ENCODE measurements at places on chromosomes 16 and 17.

GRCh38 chr17:62676952-62677596, 49.6 kb downstream of the MRC2 start:
- no peak for DNase-seq

DNA sequence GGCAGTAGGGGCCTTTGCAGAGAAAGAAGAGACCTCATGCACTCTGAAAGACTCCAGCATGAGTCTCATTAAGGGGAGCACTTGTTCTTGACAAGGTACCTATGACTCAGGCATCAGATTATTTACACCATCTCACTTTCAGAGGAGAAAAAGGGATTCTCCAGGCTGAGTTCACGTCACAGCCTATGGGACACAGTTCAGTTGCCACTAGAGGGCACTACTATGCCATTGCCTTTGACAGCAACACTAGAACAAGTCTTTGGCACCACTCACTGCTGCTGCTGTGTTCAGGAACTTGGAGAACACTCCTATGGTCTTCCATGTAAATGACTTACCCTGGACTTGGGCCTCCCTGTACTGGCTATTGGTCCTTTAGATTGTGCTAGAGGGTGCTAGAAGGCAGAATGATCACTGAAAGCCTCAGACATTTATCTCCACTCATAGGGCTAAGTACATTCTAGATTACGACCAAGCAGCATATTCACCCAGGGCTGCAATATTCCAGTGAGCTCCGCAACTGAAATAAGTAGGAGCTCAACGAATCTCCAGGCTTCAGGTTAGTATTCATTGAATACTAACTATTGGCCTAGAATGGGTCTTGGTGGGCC, 225.1 kb upstream of the CA10 start:
- no peak for DNase-seq

- no peak for DNase-seq
These were observed 4.6 kb downstream of the TEN1 start for GRCh38 chr17:75983501-75984181.

DNA sequence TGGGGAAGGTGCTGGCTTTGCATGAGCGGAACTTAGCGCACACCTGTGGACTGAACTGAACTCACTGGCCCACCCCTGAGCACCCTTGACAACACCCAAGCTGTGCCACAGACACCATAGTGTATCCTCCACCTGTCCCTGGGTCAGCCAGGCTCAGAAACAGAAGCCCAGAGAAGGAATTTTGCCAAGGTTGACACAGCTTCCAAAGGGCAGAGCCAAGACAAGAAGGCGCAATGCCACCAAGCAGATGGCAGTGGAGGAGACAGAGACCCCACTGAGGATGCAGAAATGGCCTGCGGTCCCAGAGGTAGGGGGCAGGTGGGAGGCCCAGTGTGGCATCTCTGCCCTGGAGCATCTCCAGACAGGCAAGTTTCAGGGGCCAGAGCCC, 169.0 kb downstream of the ENGASE start:
- DNase-seq: no peak

DNA sequence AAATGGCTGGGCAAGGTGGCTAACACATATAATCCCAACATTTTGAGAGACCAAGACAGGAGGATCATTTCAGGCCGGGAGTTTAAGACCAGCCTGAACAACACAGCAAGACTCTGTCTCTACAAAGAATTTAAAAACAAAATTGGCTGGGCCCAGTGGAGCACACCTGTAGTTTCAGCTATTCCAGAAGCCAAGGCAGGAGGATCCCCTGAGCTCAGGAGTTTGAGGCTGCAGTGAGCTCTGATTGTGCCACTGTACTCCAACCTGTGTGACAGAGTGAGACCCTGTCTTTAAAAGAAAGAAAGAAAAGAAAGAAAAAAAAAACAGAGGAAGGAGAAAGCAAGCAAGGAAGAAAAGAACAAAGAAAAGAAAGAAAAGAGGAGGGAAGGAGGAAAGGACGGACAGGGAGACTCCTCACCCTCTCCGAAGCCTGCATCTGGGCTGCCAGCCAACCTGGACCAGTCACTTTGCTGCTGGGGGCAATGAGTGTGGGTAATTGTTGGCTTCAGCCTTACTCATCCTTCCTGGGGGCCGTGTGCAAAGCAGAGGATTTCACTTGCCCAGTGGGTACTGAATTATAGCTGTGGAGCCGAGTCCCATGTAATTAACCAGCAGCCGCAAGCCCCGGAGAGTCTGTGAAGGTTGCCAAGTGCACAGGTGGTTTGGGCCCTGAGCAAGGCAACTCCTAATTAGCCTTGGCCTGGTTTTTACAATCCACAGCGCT, 6.7 kb upstream of the MT4 start:
- no peak for DNase-seq

GRCh38 chr17:28946239-28946638, 5.1 kb downstream of the PHF12 start:
- DNase-seq: no peak
